Stimulated activated naive B cell treated with anti-CD40 and anti-IgM and Interleukin-4, amounts not matched to agents 10 μg/mL and 1 μg/mL and 100 μg/mL, for 72 hours (primary cell): ENCODE measurements at places on chromosomes 7 and 10.

- peak; percentile 81 for DNase-seq
Measured at GRCh38 chr7:129122751-129123509, 21.6 kb upstream of the TSPAN33 start.

DNA sequence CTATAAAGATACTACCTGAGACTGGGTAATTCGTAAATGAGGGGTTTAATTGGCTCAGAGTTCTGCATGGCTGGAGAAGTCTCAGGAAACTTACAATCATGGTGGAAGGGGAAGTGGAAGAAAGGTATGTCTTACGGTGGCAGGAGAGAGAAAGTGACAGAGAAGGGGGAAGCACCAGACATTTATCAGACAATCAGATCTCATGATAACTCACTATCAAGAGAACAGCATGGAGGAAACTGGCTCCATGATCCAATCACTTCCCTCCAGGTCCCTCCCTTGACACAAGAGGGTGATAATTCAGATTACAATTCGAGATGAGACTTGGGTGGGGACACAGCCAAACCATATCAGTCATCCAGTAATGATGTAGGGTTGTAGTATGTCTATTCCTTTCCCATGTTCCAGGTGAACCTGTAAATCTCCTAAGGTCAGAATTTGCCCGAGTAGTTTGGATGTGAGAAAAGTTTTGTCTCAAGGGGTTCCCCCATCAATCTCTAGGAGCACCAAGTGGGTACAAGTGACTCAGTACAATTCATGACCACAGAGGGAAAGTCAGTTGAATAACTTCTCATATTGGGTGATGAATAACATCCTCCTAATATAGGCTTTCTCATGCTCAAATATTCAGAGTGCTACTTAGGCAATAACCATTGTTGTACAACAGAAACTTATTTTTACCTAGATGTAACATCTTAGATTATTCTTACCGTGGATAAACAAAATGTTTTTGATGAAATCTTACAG is 39.7 kb upstream of the MTPN start:
- no peak for DNase-seq

DNA sequence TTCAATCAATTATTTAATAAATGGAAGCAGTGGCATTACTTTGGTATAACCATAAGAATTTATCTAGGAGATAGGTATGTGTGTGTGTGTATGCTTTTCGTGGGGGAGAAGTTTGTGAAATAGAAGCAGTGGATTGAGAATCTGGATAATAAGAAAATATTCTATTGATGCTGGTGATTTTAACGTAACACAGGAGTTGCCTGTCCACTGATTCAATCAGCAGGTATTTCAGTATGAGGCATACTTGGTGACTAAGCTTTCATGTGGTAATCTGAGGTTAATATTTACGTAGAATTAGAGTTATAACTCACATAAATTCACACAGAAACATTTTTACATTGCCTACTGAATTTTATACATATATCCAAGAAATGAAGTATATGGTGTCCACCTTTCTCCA is 568.0 kb downstream of the ZWINT start:
- DNase-seq, result no peak

- no peak for DNase-seq
Measured at GRCh38 chr7:1113548-1113885, 25.6 kb downstream of the GPER1 start.

- DNase-seq, result no peak
Measured at GRCh38 chr7:42573881-42574672, 337.1 kb upstream of the GLI3 start.

DNA sequence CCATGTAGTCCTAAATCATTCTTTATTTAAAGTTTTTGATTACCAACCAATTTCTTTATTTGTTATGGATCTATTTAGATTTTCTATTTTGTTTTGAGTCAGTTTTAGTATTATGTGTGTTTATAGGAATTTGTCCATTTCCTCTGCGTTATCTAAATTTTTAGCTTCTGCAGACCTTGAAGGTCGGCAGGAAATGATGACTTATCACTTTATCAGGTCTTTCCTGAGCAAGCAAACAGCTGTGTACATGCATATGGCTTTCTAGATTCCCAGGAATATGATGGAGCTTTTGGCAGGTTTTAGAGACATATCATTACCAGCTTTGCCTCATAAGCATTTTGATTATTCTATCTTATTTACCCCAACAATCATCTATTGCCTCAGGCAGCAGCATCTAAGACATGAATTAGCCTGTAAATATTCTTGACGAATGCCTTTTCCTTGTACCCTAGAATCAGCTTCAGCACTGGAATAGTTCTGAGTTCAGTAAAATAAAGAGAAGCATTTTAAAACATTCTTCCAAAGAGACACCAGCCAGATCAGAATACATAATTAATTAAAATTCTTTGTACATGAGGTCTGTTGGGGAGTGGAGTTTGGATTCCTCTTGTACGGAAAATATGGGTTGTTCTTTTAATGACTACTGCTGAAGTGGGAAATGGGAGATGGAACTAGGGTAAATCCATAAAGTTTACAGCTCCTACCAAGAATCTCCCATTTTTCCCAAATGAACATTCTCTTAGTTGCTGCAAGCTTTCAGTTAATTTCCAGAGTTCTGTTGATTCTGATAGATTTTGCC is 408.8 kb upstream of the SEMA3C start:
- no peak for DNase-seq

DNA sequence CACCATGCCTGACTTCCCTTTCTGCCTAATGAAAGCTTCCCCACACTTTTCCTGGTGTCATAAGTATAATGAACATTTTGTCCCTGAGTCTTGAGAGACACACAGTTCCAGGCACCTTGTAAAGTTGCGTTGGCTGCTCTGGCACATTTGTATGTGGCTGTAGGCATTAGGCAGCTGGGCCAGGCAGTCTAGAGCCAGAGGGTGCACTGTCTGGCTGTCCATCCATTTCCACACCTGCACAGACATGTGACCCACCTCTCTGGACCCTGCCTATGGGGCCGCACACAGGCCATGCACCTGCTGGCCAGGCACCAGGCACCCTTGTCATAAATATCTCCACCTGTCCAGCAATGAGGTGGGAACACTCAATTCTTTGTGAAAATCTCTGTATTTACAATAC is 54.7 kb upstream of the ANTXRL start:
- no peak for DNase-seq

DNA sequence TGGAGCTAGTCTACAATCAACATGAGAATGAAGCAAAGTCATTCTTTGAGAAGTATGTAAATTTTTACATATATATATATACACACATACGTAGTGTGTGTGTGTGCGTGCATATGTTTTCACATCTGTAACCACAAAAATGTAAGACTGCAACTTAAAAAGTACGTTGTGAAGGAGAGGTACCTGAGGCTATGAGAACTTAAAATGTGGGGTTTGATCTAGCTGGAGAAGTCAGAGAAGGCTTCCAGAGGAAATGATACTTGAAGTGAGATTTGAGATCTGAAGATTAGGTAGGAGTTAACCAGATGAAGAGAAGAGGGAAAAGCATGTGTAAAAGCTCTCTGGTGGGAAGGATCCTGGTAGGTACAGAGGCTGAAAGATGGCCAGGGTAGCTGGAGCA is 5.8 kb downstream of the TAF5 start:
- DNase-seq, result no peak

DNA sequence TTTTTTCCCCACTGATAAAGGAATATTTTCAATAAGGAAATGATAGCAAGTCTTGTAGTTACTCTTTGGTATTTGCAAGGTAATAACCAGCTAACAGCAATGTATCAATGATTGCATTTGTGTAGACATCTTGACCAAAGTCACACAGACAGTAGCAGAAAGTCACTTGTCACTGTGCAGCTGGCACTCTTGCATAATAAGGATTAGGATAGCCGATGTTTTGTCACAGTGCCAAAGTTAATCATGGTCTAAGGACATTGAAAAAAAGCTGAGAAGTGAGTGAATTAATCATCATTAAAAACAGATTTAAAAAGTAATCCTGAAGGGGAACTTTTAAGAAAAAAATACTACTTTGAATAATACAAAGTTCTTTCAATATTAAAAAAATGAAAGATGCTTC is 834.3 kb upstream of the C7orf33 start:
- DNase-seq, result no peak

GRCh38 chr7:39898867-39899266 is 51.2 kb upstream of the CDK13 start:
- no peak for DNase-seq
